Caki2 (cell line): ENCODE measurements at places on chromosomes 6 and 20.

- no peak for DNase-seq
Observed at GRCh38 chr6:156954816-156955215, 177.6 kb downstream of the ARID1B start.

DNA sequence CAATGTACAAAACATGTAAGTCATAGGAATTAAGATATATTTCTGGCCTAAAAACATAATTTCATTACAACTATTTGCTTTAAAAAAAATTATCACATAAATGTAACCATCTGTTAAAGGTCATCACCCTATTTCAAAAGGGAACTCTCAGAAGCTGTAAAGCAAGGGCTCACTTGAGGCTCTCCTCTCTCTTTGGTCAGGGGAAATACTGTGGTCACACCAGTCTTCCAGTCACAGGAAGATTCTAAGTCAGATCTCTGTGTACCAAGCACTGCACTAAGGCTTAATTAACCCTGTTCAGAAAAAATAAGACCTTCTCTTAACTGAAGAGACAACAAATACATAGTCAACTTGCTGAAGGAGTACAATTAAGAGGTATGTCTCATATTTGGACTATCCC lies 75.6 kb downstream of the MMS22L start:
- no peak for DNase-seq

GRCh38 chr6:11912420-11912819 lies 99.7 kb upstream of the HIVEP1 start:
- DNase-seq = no peak

DNA sequence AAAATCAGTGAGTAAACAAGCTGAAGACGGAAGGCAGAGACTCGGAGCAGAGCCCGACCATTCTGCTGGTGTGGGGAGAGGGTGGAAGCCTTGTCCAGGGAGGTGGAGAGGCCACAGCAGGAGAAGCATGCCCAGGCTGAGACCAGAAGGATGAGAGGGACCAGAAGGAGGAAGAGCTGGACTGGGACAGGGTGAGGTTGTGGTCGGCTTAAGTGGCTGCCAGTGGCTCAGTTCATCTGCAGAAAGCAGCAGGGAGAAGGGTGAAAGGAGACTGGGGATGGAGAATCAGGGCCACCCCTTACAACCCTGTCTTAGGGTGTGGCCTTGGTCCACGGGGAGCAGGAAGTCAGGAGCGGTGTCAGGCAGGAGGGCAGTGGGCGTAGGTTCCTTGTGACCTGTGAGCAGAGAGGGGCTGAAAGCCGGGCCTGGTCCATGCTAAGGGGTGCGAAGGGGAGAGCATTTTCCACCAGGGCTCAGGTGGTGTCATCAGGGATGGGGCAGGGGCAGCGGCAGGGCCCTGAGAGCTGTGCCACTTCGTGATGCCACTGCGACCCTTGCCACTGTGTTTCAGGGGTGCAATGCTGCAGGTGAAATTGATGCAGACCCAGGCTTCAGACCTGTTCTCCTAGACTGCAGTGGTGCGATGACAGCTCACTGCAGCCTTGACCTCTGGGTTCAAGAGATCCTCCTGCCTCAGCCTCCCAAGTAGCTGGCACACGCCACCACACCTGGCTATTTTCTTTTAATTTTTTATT lies 81.1 kb downstream of the TTLL2 start:
- no peak for DNase-seq

GRCh38 chr20:42161228-42161829 lies 543.2 kb upstream of the CHD6 start:
- DNase-seq = no peak

DNA sequence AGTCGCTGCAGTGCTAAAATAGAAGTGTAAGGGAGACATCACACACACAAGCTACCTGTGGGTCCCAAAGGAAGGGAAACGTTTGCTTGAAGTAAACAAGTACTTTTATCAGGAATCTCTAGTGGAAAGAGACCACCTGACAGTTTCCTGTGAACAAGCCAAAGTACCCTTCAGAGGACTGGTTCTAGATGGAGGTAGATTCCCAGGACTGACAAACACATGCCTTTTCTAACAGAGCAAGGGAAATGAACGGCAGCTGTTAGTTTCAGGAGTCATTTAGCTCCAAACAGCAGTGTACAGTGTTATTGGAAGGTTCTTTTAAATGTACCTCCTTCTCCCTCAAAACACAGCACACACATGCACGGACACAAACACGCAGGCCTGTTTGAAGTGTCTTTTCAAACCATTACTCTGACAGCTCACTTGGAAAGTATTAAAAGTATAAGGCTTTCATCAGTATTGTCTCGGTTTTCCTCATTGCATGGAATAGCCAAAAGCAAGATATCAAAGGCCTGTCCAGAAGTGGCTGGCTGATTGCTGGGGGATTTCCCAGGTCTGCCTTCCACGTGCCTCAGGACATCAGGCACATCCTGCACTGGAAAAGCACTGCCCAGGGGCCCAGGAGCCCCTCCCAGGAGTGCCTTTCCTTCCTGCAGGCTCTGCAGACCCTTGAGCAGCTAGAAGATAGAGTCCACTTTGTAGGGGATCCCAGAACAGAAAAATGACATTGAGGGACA lies 393.2 kb upstream of the SOX4 start:
- no peak for DNase-seq

DNA sequence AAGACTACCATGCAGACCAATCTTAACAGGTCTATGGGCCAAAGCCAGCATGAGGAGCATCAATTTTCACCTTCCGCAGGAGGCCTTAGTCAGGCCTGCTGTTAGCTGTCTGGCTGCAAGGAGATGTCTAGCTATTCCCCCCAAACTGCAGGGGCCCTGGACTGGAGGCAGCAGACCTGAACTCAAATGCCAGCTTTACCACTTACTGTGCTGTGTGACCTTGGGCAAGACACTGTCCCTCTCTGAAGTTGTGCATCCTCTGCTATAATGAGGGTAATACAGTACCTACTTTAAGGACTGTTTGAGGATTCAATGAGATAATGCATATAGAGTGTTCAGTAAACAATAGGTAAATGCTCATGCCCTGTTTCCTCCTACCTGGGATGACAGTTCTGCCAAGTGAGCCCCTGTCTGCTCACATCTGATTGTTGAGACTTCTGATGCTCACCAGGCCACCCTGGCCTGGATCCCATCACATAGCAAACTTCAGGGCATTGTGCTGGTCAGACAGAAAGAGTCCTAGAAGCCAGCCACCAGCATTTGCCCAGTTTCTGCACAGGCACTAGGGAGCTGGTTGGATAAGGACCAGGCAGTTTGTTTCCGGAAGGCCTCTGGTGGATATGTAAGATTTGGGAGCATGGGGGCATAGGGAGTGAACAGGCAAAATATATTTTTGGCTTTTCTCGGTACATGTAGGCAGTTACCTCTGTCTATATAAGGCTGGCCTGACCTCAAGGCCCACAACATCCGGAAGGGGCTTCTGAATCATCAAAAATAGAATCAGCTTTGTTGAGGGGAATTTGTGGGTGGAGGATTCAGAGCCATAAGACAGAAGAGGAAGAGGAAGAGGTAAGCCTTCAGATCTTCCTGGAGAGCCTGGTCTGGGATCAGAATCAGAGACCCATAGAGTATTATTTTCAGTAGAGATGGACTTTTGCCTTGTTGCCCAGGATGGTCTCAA lies 2.3 kb upstream of the OCSTAMP start:
- DNase-seq = no peak

DNA sequence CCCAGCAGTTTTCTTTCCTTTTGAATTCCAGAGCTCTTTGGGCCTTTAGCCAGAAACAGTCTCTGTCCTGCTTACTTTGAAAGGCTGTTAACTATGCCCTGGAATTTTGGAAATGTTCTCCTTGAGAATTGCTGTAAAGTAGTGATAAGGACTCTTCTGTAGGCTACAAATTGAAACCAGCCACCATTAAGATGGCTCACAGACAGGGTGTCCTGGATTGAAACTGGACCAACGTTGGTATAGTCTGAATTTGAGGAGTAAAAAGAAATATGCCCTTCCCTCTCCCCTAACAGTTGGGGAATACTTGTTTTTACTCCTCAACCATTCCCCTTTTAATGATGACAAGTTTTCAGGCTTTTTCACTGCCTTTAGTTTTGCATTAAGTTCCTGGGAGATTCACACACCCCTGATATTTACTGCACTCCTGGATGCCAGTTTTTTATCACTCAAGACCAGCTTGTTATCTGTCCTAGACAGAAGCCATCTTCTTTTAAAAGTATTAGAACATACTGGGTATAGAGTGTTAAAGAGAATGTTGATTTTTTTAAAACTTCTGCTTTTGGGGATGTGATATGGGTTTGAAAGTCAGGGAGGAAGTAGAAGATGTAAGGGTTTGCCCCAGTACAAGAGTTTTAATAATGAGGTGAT lies 21.9 kb downstream of the TOP1 start:
- no peak for DNase-seq

DNA sequence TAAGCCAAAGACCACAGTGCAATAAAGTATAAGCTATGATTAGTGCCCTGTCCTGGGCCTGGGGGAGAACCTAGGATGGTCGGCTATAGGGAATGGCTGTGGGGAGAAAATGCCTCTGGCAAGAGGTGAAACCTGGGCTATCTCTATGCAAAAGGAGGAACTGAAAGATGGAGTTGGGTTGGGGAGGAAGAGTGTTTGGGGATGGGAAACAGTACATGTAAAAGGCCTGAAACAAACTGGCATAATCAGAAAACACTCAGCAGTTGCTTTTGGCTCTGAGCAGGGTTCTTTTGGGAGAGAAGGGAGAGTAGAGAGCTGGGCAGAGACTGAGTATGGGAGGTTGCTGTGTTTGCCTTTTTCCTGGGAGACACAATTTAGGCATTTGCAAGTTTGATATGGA lies 31.9 kb upstream of the FUCA2 start:
- no peak for DNase-seq

DNA sequence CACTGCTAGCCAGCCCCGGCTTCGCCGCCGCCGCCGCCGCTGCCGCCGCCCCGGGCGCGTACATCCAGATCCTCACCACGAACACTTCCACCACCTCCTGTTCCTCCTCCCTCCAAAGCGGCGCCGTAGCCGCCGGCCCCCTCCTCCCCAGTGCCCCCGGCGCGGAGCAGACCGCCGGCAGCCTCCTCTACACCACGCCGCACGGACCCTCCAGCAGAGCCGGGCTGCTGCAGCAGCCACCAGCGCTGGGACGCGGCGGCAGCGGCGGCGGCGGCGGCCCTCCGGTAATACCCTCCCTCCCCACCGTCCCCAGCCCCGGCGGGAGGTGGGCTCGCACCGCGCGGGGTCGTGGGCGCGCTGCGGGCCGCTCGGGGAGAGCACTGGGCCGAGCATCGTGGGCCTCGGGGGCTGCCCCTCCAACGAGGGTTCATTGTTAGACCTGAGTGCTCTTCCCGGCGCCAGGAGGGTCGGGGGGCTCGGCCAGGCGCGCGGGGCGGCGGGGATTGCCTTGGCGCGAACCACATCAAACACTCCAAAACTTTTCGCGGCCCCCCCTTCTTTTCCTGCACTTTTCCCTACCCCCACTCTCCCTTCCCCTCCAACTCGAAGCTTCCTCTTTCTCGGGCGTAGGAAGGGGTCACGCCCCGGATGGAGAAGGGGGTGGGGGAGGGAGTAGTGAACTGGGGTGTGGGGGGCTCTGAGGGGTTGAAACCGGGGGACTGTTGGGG lies 827 bp downstream of the E2F3 start:
- peak; percentile 45 for DNase-seq

- DNase-seq = no peak
Observed at GRCh38 chr6:14671261-14671681, 553.7 kb downstream of the CD83 start.

DNA sequence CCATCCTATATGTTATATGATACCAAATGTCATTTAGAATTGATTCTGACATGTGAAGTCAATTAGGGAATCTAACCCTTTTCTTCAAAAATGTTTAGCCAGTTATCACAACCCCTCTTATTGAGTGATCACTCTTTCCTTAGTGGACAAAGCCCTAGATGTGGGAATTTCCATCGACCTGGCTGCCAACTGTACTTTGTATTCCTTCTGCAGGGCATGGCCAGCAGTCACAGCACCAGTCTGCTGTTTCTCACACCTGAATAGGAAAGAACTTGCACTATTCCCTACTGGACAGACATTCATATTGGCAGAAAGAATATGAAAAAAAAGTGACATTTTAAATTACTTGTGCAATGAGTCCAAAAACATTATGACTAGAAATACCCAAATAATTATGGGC lies 271.0 kb downstream of the PACRG start:
- no peak for DNase-seq

DNA sequence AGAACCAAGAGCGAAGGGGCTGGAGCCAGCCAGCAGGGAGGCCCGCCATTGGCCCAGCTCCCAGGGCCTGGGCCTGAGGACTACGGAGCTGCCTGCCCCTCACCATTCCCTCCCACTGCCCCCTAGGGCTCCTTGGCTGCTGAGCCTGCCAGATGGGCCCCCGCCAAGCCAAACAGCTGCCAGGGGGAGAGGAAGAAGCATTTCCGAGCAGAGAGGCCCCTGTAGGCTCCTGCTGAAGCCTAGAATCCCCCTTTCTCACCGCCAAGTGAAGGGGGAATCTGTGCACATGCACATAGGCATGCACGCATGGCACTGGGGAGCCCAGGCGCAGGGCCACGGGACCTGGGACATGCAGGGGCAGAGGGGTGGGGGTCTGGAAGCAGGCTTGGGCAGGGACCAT lies 28.5 kb upstream of the MRPS18A start:
- no peak for DNase-seq

DNA sequence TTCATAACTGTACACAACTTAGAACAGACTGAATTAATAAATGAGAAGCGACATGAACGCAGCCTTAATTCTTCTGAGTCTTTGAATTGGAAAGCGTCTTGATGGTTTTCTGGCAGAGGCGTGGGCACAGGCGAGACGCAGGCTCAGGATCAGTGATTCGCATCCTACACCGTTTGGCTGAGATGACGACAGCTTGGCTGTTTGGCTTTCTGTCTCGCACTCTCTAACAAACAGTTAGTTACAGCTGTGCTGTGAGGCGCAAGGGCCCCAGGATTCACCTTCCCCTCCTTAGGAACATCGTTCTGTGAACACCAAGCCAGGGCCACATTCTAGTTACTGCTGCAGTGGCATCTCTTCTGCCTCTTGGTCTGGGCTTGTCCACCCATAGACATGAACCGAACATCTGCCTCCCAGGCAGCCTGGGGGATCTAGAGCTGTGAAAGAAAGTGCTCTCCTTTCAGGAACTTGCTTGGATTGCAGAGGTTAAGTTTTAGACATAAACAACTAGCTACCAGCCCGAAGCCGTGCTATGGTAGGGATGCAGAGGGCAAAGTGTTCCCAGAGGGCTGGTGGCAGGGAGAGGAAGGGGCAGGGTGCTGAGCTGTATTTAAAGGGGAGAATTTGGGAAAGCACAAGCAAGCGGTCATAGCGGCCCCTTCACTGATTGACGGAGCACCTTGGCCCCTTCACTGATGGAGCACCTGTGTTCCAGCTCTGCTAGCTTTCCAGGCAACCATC lies 49.6 kb downstream of the TCP11 start:
- no peak for DNase-seq

- peak; percentile 53 for DNase-seq
Observed at GRCh38 chr6:21935561-21936028, 342.0 kb downstream of the SOX4 start.

GRCh38 chr6:24520929-24521546 lies 26.3 kb downstream of the ALDH5A1 start:
- peak; percentile 49 for DNase-seq

- DNase-seq = no peak
Observed at GRCh38 chr6:52499026-52499425, 77.8 kb downstream of the TRAM2 start.
